ENCODE measurements at places on chromosomes 5 and 9. TPM values are rescaled to one million over a fixed set of nuclear protein-coding genes. Genes with fewer than 3 reads are reported as not detected.

Gene ANGPTL2
- polyA plus RNA-seq = not detected

DNA sequence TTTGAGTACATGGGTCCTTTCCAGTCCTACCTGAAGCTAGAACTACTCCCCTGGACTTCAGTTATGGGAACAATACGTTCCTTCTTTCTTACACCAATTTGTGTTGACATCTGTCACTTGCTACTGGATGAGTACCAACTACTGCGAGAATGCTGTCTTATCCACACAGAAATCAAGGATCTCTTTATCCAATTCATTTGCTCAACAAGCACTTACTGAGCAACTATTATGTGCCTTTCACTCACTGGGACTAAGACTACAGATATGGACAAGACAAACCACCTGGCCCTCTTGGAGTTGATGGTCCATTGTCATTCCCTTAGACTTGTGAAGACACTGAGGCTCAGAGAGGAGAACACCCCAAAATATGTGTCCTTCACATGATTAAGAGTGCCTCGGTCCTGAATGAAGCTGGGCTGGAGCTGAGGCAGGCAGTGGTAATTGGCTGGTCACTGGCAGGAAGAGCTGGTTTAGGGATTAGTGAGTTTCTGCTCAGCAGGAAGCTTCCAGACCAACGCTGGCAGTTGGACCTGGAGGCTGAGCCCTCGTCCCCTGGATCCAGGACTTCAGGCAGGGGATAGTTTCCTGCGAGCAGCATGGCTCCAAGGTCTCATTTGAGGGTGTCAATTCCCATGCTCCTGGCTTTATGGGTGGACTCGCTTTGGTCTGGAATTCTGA is 8.4 kb upstream of the ARSI start:
- DNase-seq = no peak

- no peak for DNase-seq
Measured at GRCh38 chr5:68325065-68325580, 109.6 kb downstream of the PIK3R1 start.

Gene CD14
- 0.32 TPM for polyA plus RNA-seq
